Epithelial cell of prostate (primary cell): ENCODE measurements at places on chromosomes 7 and 10.

- DNase-seq = no peak
Observed at GRCh38 chr7:1474736-1475135, 15.5 kb upstream of the MICALL2 start.

GRCh38 chr7:118531566-118531965 lies 307.1 kb downstream of the ANKRD7 start:
- DNase-seq = no peak

- DNase-seq = no peak
Observed at GRCh38 chr7:91953618-91954017, 13.0 kb downstream of the AKAP9 start.

GRCh38 chr10:112352044-112352443 lies 21.9 kb upstream of the ACSL5 start:
- DNase-seq = no peak

DNA sequence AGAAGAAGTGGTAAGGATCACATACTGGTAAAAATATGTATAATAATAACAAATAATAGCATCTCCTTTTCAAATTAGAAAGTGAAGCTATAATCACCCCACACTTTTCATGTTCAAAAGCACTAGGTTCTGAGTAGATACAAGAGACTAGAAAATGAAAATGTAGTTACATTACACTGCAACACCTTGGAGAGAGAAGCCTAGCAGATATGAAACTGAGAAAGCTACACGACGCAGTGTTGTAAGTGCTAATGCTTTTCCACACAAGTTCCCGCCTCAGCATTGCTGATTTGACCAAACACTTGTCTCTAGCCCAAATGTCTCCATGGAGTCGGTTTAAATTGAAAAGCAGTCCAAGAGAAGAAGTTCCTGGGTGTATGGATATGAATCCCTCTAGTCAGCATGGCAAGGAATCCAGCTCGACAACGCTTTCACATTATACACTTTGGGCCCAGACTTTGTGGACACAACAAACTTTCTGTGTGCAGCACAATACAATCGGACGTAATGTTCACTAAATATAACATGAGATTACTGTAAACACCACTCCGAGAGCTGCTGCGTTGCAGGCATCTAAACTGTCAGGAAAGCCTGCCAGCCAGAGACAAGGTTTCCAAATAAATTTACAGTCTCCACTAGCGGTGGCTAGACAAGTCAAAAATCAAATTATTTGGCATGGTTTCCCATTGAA lies 1.7 kb downstream of the PDE1C start:
- no peak for DNase-seq

DNA sequence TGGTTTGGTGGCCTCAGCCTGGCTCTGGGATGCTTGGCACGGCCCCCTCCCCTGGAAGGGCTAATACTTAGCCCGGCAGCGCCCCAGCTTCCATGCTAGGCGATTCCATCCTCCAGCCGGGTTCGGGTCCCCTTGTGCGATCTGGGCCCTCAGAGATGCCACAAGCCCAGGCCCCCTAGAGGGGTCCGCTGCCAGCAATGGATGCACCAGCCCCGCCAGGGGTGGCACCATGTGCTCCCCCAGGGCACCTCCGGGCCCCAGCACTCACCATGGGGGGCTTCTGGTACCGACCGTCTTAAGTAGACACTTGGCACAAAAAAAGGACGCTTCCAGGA lies 125.7 kb upstream of the KCTD7 start:
- DNase-seq = no peak

GRCh38 chr7:107304636-107305035 lies 135.8 kb downstream of the HBP1 start:
- DNase-seq = no peak

DNA sequence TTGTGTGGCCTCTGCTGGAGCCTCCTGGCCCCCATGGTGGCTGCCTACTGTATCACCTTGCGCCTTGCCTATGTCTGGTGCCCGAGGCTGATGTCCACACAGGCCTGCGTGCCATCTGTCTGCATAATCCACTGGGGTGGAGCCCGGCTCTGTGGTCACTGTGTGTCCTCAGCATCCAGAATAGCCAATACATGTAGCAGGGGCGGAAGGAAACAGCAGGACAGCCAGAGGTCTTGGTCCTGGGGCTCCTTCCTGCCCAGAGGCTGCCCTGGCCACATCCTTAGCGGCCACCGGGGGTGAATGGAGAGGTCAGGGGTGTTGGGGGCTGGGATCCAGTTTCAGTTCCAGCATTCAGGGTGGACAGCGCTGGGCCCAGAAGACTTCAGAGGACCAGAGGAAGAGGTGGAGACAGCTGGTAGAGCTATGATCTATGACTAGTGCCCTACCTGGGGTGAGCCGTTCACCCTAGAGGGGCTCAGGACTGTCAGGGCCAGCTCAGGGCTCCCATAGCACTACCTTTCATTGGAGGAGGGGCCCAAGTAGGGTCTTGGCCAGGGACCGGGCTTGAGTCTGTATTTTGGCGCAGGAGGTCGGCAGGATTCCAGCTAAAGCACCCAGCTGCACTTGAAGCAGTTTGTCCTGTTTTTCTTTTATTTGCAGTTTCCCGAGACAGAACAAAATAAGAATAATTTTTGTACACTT lies 15.9 kb downstream of the YKT6 start:
- DNase-seq = no peak

DNA sequence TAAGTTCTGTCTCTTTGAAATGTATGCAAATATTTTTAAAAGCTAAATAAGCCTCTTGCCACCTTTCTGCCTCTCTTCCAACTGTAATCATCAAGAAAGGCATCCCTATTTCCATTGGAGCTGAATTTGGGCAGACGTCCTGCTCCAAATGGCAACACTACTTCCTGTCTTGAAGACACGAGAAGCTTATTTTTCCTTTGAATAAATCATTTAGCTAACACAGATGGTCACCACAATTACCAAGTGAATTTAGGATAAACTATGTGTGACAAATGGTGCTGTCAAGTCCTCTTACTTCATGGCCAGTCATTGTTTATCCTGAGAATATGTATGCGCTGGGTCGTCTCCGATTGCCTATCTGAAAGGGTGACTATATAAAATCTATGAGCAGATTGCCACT lies 268.0 kb downstream of the ANKRD7 start:
- DNase-seq = no peak

GRCh38 chr10:45461034-45461433 lies 87.0 kb downstream of the ALOX5 start:
- no peak for DNase-seq

GRCh38 chr7:47651355-47652317 lies 69.7 kb upstream of the TNS3 start:
- DNase-seq = no peak

GRCh38 chr7:94396596-94396995 lies 1.9 kb downstream of the COL1A2 start:
- DNase-seq = no peak

DNA sequence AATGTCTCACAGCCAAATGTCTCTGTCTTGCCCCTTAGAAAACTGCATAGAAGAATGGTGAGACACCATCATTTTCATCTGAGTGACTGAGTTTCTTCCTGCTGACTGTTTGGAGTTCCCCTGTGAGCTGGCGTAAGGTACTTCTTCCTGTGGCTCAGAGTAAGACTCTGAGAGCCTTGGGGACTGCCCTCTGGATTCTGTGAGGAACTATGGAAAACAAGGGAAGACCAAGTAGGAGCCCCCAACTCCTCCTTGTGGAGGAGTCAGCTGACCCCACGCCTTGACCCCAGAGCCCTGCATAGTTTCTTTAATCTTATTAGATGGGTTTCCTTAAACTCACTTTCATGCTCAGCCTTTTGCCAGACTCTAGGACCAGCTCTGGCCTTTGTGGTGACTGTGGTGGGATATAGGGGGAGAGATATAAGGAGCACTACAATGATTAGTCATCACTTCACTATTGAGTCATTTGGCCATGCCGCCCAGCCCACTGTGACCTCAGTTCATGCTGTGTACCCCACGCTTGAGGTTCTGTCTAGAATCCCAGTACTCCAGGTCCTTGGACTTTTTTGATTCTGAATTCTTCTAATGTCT lies 51.8 kb upstream of the FAM133B start:
- peak; percentile 22 for DNase-seq

DNA sequence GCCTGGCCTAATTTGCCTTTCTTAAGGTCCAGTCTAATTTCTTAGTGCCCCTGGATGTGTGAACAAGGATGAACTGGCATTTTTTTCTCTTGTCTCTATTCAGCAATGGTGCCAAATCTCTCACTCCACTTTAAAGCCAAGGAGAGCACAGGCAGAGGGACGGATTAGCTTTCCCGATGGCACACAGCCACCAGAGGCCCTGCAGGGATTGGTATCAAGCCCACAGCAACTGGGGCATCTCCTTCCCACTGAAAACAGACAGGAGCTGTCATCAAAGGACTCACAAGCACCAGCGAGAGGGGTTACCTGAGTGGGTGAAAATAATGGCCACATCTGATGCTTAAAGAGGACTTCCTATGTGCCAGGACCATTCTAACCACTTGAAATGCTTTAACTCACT lies 83.1 kb downstream of the ITIH5 start:
- DNase-seq = no peak

DNA sequence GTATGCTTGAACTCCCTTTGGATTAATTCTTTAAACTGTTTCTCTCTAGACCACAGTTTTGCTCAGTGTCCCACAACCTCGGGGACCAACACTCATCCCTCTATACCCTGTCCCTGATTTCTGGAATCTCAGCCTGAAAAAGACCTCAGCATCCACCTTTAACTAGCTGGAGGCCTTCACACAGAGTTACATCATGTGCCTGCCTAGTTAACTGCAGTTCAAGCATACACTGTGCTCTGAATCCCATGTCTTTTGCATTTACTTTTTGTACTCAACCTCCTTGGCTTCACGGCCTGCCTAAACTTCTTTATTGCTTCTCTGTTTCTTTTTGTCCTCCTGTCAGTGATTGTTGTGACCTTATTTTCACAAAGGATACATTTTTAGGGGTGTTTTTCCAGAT lies 66.7 kb downstream of the PRKG1 start:
- no peak for DNase-seq

- no peak for DNase-seq
Observed at GRCh38 chr10:5095687-5096086, 1.5 kb downstream of the AKR1C3 start.

GRCh38 chr7:78912781-78913180 lies 540.7 kb downstream of the MAGI2 start:
- no peak for DNase-seq

DNA sequence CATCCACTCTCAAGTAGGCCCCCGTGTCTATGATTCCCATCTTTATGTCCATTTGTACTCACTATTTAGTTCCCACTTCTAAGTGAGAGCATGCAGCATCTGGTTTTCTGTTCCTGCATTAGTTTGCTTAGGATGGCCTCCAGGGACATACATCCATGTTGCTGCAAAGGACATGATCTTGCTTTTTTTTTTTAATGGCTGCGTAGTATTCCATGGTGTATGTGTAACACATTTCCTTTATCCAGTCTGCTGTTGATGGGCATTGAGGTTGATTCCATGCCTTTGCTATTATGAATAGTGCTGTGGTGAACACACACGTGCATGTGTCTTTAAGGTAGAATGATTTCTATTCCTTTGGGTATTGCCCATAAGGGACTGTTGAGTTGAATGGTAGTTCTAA lies 67.8 kb downstream of the SFMBT2 start:
- no peak for DNase-seq

- no peak for DNase-seq
Observed at GRCh38 chr7:143256932-143257331, 6.3 kb upstream of the GSTK1 start.

DNA sequence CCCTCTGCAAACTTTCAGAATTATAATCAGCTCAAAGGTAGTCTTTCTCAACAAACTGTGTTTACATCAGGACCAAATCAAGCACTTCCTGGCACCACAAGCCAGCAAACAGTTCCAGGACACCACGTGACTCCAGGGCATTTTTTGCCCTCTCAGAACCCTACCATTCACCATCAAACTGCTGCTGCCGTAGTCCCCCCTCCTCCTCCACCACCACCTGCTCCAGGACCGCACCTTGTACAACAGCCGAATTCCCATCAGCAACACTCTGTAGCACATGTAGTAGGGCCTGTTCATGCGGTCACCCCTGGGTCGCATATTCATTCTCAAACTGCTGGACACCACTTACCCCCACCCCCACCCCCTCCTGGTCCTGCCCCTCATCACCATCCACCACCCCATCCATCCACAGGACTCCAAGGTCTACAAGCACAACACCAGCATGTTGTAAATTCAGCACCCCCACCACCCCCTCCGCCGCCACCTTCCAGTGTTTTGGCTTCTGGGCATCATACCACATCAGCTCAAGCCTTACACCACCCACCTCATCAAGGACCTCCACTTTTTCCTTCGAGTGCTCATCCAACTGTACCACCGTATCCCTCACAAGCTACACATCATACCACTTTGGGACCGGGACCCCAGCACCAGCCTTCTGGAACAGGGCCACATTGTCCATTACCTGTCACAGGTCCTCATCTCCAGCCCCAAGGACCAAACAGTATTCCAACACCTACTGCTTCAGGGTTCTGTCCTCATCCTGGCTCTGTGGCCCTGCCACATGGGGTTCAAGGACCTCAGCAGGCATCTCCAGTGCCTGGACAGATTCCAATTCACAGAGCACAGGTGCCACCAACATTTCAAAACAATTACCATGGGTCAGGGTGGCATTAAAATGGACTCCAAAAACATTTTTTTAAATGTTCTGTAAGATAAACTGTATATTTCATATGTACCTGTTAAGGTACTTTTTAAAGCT lies 98.7 kb downstream of the KMT2E start:
- no peak for DNase-seq

DNA sequence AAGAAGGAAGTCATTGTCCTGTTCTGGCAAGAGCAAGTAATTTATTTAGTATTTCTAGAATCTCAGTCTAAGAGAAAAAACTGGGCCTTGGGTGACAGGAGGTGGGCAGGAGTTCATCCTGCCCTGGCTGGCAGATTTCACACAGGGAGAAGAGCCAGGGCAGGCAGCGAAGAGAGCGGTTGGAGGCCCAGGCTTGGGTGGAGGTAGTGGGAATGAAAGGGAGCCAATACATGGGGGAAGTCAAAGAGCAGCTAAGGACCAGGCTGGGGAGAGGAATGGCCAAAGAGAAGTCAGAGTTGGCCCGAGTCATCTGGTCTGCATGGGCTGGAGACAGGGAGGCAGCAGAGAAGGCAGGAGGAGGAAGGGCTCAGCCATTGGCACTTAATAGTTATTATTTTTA lies 51.4 kb downstream of the HECW1 start:
- no peak for DNase-seq

DNA sequence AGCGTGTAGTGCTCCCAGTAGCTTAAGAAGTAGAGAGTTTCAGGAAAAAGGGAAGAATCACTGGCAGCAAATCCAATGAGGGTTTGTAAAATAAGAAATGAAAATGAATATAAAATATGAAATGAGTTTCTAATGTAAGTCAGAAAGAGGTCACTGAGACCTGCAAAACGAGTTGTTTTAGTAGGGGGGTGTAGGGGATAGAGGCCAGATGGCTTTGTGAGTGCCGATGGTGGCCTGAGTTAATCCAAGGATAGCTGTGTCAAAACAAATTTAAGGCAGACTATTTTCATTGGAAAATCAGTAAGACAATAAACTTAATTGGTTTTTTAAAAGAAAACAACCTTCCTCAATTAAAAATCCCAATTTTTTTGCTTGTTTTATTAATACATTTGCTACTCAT lies 745 bp upstream of the ASB15 start:
- DNase-seq = no peak

DNA sequence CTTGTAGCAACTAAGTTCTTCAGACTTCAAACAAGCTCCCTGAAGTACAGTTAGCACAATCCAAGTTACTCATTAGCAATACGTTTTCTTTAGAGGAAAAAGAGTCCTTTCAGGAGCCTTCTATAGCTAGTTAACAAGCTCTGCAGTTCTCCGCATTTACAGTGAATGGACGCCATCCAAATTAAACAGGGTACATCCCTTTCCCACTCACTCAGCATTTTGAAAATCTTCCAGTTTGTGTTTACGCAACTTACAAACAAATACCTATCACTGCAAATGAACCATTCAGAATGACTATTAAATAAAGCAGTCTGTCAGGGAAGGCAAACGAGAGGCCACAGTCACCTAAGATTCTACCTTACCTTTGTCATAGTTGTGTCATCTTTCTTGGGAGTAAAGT lies 84.5 kb downstream of the RNF32 start:
- peak; percentile 48 for DNase-seq
